Cardiac septum (tissue), 1 donor: ENCODE measurements at places on chromosomes 2 and 18. TPM values are rescaled to one million over a fixed set of nuclear protein-coding genes. Genes with fewer than 3 reads are reported as not detected.

The FOXD4L1 gene
- total RNA-seq = not detected

The IL18R1 gene
- total RNA-seq = 1.3 TPM

DNA sequence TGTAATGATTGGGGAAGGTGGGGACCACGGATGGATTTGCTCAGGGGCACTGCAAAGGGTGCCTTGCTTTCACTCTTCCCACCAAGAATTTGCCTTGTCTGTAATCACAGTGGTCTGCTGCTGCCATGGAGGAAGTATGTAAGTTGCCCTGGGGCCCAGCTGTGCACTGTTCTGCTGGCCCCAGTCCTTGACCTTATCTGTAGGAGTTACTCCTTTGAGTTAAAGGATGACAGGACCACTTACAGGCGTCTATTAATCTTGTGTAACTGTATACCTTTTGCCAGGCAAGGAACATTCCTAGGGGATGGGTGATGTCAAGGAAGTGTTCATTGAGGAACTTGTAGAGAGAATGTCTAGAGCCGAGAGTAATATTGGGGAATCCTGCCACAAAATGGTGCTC lies 212.8 kb upstream of the LRRTM1 start:
- DNase-seq = no peak

- no peak for DNase-seq
Observed at GRCh38 chr2:112782234-112782799, 2.0 kb downstream of the IL1A start.

The KLHL29 gene
- total RNA-seq = 1.6 TPM

DNA sequence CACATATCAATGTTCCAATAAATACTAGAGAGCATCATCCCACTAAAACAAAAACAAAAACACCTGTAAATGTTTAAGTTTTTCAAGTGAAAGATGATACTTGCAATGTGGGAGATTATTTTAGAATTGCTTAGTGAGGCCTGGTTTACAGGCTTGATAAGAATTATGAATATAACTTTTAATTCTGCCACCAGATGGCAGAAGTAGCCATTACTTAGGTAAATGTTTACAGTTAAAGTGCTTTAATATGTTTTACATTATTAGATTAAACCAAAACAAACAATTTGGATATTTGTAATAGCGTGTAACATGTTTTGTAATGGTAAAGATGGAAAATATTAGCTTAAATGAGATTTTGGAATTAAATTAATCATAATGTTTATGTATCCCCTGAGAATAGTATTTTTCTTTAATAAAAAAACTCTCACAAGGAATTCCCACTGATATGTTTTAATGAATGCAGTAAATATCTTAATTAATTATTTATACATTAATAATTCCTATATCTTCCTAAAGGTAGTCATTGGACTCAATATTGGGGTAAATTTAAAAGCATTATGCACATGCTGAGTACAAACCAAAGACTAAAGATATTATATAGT lies 522.0 kb downstream of the SPAG16 start:
- no peak for DNase-seq

The AMER3 gene
- total RNA-seq = not detected

GRCh38 chr2:222033541-222033940 lies 265.3 kb downstream of the PAX3 start:
- no peak for DNase-seq

GRCh38 chr18:10515456-10515855 lies 10.4 kb upstream of the NAPG start:
- no peak for DNase-seq

GRCh38 chr2:144475044-144475443 lies 44.9 kb downstream of the ZEB2 start:
- no peak for DNase-seq

DNA sequence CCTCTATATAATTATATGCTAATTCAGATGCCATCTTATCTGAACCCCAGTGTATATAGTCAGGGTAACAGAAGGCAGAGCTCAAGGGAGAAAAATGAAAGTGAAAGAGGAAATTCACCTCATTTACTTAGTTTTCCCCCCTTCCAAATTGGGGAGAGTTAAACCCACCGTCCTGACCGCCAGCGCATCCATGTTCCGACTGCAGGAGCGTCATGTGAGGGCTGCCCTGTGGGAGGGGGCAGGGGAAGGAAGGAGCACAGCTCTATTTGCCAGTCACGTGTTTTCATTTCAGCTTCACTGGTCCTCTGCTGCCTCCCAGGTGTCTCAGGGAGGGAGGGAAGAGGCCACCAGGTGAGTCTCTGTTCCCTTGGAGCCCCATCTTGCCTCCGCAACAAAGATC lies 13.2 kb downstream of the CNNM4 start:
- no peak for DNase-seq

- DNase-seq = no peak
Observed at GRCh38 chr2:6919901-6920742, 2.9 kb downstream of the RNF144A start.

DNA sequence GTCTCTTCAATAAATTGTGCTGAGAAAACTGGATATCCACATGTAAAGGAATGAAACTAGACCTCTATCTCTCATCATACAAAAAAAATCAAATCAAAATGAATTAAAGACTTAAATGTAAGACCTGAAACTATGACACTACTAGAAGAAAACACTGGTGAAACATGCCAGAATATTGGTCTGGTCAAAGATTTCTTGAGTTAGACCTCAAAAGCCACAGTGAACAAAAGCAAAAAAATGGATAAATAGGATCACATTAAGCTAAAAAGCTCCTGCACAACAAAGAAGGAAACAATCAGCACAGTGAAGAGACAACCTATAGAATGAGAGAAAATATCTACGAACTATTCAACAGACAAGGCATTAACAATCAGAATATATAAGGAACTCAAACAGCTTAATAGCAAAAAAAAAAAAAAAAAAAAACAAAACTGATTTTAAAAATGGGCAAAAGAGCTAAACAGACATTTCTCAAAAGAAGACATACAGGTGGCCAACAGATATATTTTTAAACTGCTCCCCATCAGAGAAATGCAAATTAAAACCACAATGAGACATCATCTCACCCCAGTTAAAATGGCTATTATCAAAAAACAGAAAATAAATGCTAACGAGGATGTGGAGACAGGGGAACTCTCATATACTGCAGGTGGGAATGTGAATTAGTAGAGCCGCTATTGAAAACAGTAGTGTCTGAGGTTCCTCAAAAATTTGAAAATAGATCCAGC lies 66.3 kb downstream of the NCKAP1 start:
- DNase-seq = no peak

- no peak for DNase-seq
Observed at GRCh38 chr2:73994178-73994831, 9.6 kb downstream of the TET3 start.

The ASIC4 gene
- 0.32 TPM for total RNA-seq

DNA sequence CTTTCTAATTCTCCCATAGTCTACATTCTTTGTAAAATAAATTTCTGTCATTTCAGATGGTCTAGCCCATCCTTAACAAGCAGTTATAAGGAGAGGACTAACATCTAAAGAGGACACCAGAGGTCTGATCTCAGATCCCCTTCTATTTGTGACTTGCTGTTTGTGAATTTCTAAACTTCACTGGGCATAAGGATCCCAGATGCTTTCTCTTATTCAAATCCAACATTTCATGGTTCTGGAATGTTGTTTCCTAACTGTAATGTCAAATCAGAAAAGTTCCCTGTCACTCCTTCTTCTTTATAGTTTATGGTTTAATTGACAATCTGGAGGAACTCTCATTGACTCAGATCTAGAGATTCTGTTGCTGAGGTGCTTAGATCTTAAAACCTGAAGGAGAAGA lies 430.2 kb downstream of the MEIS1 start:
- no peak for DNase-seq

- DNase-seq = no peak
Observed at GRCh38 chr2:24856791-24857211, 63.2 kb downstream of the ADCY3 start.

The GAL3ST2 gene
- not detected for total RNA-seq

DNA sequence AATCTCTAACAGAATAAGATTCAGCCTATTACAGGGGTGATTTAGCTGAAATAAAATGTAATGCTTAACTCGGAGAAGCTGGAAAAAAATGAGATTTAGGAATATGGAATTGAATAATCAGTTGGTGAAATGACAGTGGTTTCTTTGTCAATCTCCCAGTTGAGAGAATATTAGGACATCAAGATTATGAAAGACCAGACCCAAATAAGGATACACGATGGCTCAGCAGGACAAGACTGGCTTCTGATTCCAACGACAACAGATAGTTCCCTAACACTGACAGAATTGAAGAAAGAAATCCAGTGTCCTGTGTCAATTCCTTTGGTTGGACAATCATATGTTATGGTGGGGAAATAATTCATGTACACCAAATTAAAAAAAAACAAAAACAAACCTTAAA lies 55.8 kb downstream of the HRH4 start:
- no peak for DNase-seq

The OR6B2 gene
- not detected for total RNA-seq

The OTX1 gene
- not detected for total RNA-seq
